ENCODE measurements at places on chromosomes 16 and 17.
A peak's percentile ranks its signal among the peaks of the same experiment; 100 is the strongest.

DNA sequence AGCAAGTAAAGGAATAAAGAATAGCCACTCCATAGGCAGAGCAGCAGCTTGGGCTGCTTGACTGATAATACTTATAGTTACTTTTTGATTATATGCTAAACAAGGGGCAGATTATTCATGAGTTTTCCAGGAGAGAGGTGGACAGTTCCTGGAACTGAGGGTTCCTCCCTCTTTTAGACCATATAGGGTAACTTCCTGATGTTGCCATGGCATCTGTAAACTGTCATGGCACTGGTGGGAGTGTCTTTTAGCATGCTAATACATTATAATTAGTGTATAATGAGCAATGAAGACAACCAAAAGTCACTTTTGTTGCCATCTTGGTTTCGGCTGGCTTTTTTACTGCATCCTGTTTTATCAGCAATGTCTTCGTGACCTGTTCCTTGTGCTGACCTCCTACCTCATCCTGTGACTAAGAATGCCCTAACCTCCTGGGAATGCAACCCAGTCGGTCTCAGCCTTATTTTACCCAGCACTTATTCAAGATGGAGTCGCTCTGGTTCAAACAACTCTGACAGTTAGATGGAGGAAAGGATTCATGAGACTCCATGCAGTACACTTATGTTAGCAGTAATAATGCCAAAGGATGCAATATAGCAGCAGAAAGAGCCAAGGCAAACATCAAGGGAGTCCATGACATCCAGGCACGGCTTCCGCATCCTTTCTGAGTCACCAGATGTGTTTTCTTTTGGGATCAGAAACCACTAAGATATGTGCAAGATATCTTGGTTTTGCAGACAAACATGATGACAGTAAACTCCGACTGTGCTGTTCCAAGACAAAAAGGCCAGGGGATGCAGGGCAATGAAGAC lies 55.8 kb upstream of the B4GALNT2 start:
- DNase-seq = no peak

- DNase-seq = no peak
These were observed 295.7 kb upstream of the FOXF1 start for GRCh38 chr16:86214326-86215232.

- no peak for DNase-seq
These were observed 124.7 kb downstream of the SNX11 start for GRCh38 chr17:48231995-48232959.

DNA sequence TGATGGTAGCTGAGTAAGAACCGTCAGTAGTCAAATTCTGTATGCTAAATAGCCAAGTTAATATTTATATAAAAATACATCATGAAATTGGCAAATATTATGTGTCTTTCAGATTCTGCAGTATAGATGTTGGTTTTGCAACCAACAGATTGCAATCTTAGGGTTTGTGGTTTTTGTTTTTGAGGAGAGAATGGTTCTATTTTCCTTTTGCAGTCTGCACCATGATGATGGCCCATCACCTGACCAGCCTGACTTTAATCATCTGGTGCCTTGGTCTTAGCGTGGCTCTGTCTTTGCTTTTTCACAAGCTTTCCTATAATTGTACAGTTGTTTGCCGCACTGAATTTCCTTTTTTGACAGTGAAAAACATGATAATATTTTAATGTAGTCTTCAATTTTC lies 50.7 kb downstream of the NUP93 start:
- no peak for DNase-seq

GRCh38 chr17:34228781-34229180 lies 26.3 kb upstream of the CCL2 start:
- DNase-seq = no peak

GRCh38 chr16:15736529-15736928 lies 86.5 kb downstream of the NDE1 start:
- DNase-seq = no peak

DNA sequence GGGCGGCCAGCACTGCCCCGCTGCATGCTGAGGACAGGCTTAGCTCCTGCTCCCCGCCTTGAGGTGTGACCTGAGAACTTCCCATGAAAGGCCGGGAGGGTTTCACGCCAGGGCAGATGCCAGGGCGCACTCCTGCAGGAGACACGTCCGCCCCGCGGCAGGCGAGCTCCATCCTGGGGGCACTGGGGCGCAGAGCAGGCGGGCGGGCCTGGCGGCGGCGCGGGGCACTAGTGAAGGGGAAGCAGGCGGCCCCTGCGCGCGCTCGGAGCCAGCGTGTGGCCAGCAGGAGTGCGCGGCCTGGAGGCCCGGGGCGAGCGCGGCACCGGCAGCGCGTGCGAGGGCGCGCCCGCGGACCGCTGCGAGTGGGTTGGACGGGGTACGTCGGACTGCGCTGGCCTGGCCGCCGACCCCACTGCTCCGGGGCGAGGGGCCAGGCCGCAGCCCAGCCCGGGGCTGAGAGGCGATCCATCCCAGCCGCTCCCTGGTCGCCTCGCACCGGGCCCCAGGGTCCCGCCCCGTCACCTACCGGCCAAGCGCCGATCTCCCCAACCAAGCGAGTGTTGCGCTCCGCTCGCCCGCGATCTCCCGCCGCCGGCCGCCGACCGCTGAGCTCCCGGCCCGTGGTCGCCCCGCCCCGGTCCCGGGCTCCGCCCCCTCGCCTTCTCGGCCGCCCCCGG lies at the start of gene MAP3K14:
Gene MAP3K14 (minus strand): TSS at position 587 of the 677 bp plus-strand sequence. CDS start 26,275 bp downstream, outside the sequence.
- peak; percentile 89 for DNase-seq

DNA sequence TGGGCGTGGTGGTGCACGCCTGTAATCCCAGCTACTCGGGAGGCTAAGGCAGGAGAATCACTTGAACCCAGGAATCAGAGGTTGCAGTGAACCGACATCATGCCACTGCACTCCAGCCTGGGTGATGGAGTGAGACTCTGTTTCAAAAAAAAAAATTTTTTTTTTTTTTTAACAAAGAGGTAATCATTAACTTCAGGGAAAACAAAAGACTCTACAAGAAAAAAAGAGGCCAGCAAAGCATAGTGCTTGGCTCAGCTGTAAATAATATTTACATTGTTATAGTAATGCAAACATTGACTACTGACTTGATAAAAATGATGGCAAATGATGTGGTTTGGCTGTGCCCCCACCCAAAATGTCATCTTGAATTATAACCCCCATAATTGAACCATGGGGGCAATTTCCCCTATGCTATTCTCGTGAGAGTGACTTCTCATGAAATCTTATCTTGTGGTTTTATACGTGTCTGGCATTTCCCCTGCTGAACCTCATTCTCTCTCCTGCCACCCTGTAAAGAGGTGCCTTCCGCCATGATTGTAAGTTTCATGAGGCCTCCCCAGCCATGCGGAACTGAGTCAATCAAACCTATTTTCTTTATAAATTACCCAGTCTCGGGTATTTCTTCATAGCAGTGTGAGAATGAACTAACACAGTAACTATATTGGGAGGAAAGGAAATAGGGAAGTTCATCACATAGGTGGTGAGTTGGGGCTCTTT lies 12.7 kb upstream of the SSTR2 start:
- no peak for DNase-seq

GRCh38 chr17:16820161-16820877 lies 130.3 kb downstream of the CCDC144A start:
- DNase-seq = no peak

GRCh38 chr16:1990351-1991134 lies 773 bp downstream of the SYNGR3 start:
- DNase-seq = no peak

DNA sequence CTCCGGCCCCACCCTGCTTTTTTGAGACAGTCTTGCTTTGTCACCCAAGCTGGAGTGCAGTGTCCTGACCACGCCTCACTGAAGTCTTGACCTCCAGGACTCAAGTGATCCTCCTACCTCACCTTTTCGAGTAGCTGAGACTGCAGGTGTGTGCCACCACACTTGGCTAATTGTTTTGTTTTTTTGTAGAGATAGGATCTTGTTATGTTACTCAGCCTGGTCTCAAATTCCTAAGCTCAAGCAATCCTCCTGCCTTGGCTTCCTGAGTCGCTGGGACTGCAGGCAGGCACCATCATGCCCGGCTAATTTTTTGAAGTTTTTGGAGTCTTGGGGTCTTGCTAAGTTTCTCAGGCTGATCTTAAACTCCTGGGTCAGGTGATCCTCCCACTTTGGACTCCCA lies 206.7 kb downstream of the SHISA9 start:
- DNase-seq = no peak

DNA sequence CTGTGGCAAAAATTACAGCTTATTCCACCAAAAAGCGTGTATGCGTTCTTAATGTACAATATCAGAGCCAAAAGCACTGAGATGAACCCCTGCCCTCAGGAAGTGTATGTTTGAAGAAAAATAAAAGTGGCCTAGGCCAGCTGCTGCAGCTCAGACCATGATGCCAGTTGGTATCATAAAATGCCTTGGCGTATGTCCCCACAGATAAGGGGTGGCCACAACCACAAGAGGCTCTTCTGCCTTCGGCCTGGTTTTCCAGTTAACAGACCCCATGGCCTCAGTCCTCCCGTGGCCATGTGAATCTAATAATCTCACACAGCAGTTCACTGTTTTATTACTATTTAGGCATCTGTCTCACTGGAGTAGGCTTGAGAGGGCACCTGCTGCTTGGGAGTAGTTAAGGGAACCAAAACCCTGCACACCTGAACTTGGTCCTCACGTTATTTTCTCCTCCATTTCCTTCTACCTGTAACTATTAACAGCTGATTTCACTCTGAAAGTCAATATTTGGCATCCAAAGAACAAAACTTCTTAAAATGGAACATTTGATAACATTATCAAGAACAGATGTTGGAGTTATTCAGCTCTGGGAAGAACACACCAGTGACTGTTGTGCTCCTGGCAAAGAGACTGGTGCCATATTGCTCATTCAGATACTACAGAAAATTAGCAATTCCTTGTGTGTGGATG lies 34.8 kb upstream of the ERN1 start:
- DNase-seq = no peak

DNA sequence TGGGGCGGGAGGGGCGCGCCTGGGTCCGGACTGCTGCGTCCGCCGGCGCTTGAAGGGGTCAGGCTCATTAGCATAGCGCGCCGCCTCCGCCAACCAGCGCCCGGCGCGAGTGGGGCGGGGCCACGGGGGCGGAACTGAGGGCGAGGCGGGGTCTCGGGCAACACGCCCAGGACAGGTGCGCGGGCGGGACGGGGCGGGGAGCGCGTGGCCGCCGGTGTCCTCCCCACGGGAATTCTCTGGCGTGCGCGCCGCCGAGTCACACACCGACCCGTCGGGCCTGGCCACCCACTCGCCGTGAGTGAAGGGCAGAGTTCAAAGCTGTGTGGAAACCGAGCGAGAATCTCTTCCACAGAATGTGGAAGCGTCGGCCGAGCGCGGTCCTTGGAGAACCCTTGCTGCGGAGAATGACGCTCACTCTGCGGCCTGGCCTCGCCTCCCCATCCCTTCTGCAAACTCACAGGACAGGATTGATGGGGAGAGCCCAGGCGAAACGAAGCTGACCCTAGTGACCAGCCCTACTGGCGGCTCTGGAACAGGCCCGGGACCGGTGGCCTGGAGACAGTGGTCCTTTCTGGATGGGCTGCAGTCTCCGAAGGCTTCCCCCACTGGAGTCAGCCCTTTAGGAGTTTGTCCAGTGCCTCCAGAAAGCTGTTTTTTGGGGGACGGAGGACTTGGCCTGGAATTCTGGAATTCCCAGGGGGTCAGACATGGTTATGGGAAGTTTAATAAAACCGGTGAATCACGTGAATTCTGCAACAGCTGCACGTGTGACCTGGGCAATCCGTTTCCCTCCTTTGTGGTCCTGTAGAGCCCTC lies at the start of gene SNAI3:
Gene SNAI3 (minus strand): TSS at position 69 of the 815 bp plus-strand sequence. CDS start 101 bp downstream, outside the sequence.
- peak; percentile 95 for DNase-seq

- DNase-seq = no peak
These were observed 674 bp downstream of the PPP1R27 start for GRCh38 chr17:81833921-81834830.

GRCh38 chr16:12170103-12171040 lies 193.8 kb downstream of the SNX29 start:
- DNase-seq = no peak

DNA sequence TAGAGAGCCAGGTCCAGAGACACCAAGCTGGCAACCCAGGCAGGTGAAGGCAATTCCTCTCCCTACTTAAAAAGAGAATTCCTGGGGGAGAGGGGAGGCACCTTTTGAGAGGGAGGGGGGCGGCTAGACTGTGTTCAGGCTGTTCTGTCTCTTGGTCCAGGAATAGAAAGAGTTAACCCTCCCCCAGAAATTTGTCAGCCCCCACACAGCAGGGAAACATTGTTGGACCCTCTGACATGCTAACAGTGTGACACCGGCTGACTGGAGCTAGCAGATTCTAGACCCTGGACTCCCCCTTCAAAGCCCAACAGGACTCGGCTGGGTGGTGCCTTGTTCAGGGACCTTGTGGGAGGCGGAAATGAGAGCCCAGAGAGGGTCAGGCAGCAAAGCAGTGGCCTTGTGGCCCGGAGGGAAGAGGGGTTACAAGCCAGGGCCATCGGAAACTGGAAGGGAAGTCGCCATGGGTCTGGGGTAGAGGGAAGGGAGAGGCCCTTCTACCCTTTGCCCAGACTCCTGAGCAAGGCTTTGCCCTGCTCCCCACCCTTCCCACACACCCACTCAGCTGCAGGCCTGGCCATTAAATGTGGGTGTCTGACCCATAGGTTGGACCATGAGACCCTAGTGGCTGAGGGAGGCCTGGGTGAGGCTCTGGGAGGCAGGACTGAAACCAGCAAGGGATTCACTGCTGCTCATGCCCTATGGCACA lies 44.6 kb downstream of the RAI1 start:
- no peak for DNase-seq

DNA sequence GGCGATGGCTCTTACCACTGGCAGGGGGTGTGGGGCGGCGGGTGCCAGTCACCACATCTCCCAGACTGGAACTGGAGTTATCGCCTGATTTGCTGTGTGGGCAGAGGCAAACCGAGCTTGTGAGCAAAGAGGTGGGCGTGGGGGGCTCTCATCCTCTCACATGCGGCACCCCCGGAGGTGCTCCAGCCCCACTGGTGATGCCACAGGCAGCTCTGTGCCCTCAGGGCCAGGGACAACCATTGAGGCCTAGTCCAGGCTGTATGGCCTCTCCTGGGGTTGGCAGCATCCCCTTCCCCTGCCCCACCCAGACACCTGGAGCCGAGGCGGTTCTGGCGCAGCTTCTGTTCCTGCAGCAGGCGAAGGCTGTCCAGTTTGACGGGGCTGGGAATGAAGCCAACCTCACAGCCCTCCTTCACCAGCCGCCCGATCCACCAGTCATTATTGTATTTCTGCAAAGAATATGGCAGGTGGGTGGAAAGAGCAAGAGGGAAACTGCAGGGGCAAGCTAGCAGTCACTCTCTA lies 10.9 kb downstream of the CACNB1 start:
- DNase-seq = no peak

- no peak for DNase-seq
These were observed 655 bp downstream of the ATXN1L start for GRCh38 chr16:71846431-71846830.
